Aorta (tissue), 5 donors: ENCODE measurements at places on chromosomes 5 and 9. TPM values are rescaled to one million over a fixed set of nuclear protein-coding genes. Genes with fewer than 3 reads are reported as not detected.

ESM1 gene
- total RNA-seq: 1.1 TPM

NUDT2 gene
- 13.6 TPM for total RNA-seq

BTNL3 gene
- total RNA-seq: not detected

SLC4A9 gene
- not detected for total RNA-seq

FAT2 gene
- 0.15 TPM for total RNA-seq

FBLL1 gene
- 0.57 TPM for total RNA-seq

ANXA6 gene
- total RNA-seq: 277 TPM

OTP gene
- total RNA-seq: not detected

DOCK2 gene
- 31.5 TPM for total RNA-seq

GFI1B gene
- total RNA-seq: not detected

MARVELD2 gene
- 1.1 TPM for total RNA-seq

CRHBP gene
- 3.5 TPM for total RNA-seq

ALDH1A1 gene
- total RNA-seq: 118 TPM

OR1N2 gene
- not detected for total RNA-seq

DNA sequence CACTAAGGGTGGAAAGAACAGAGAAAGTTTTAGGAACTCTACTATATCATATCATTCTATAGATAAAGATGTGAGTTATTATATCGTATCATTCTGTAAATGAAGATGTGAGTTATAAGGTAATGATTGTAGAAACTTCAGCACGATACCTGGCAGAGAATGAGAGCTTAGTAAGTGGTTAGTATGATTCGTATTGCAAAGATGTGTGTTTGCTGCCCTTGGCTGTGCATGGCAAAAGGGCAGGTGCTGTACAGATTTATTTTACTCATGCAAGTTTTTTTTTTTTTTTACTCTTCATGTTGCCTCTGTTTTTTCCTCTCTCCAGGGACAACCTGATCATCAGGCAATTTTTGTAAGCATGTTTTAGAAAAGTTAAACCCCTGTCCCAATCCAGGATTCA is 83.3 kb downstream of the EGFLAM start:
- no peak for DNase-seq

GRCh38 chr5:123651234-123651633 is 139.3 kb downstream of the CSNK1G3 start:
- DNase-seq: no peak

GRCh38 chr5:163885117-163885516 is 379.7 kb downstream of the MAT2B start:
- DNase-seq: no peak

DNA sequence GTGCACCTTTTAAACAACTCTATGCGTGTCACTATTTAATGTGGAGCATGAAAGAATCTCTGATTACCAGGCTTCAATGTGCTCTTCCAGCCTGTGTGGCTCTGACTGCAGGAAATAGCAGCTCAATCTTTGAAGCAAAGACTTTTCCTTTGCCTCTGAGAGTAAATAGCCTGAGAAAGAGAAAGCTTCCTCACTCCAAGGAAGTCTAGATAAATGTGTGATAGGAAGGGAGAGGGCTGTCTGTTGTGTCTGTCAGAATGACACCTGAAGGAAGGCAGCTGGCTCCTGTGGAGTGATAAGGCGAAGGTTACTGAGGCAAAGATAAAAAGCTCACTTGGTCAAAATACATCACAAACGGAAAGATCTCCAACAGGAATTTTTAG is 205.3 kb upstream of the HAPLN1 start:
- no peak for DNase-seq

GRCh38 chr5:147892696-147893296 is 13.5 kb downstream of the C5orf46 start:
- no peak for DNase-seq

GRCh38 chr5:132439521-132440089 is 51.0 kb downstream of the IRF1 start:
- DNase-seq: peak; percentile 86

GRCh38 chr5:138752341-138752950 is 779 bp upstream of the CTNNA1 start:
- no peak for DNase-seq

GRCh38 chr9:17005056-17005823 is 129.6 kb upstream of the CNTLN start:
- peak; percentile 66 for DNase-seq

DNA sequence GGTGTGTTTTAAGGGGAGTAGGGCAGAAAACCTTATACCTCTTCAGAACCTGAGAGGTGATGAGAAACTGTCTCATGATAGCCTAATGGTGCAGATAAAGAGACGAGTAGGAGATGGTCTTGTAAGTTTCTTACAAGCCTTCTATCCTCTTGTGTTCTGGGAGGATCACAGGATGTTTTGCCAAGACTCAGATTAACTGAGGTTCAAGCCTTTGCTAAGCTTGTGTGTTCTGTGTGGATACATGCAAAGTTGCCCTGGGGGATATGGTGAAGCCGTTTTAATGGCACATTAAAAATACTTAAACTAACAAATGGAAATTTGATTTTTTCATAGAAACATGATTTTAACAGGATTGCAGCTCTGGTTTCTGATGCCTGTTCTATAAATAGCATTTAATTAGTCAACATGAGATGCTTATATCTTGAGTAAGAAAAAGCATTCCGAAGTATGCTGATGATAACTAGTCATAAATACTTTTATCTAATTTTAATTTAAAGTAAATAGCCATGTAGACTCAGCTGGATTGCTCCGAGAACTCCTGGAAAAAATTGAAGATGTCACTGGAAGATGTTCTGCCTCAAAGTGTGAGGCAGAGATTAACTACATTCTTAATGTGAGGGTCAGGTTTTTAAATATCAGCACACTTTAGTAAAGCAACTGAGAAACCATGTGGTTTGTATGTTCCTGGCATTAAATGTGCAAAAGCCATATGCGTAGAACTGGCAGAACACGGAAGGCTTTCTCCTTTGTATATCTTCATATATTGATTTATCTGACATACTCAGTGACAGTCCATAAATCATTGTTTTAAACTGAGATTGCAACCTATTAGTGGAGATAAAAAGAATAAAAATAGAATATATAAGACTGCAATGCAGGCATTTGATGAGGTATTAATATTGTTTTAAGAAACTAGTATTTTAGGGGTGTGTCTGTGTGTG is 53.7 kb downstream of the IPO11 start:
- no peak for DNase-seq

GRCh38 chr9:108331596-108331995 is 524.2 kb downstream of the ACTL7B start:
- no peak for DNase-seq

DNA sequence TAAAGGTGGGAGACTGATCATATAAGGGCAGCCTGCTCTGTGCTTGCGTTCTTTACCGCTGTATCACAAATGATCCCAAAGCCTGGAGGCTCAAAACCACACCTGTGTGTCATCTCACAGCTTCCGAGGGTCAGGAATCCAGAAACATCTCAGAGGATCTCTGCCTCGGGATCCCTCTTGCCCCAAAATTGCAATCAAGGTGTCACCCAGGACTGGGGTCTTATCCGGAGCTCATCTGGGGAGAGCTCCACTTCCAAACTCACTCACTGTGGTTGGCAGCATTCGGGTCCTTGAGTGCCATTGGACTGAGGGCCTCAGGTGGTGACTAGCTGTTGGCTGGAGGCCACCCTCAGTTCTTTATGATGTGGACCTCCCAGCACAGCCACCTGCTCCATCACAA is 26.7 kb upstream of the FCN2 start:
- DNase-seq: peak; percentile 34

- DNase-seq: no peak
Measured at GRCh38 chr9:90815944-90816357, 14.3 kb downstream of the SYK start.

- DNase-seq: no peak
Measured at GRCh38 chr5:149206524-149207141, 65.0 kb upstream of the AFAP1L1 start.

DNA sequence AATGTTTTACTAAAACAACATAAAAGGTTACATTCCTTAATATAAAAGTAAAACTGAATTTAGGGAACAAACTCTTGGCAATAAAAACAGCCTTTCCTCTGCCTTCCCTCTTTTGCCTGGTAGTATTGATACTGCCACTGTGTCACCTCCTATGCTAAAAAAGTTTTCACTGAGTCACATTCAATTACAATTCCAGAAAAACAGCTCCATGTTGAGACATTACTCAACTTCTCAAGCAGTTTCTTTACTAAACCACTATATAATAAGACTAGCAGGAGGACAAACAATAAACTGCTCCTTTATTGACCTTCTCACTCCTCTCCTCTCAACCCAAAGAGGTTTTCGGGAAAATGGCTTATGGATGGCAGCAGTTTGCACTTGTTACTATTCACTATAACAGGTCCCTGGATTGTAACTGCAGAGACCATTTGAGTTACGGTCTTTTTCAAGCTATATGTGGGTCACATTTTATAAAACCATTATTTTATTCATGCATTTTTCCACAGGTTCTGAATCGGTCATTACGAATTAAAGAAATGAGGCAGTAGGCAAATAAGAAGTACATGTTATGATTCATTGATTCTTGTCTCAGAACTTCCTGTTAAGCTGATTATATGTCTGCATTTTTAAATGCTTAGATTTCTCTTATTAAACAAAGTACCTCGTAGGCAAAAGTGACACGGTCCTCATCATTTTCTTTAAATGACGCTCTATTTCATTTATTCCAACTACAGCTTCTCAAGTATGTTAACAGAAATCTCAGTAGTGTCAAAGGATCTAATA is 2.1 kb downstream of the ZDHHC21 start:
- no peak for DNase-seq

DNA sequence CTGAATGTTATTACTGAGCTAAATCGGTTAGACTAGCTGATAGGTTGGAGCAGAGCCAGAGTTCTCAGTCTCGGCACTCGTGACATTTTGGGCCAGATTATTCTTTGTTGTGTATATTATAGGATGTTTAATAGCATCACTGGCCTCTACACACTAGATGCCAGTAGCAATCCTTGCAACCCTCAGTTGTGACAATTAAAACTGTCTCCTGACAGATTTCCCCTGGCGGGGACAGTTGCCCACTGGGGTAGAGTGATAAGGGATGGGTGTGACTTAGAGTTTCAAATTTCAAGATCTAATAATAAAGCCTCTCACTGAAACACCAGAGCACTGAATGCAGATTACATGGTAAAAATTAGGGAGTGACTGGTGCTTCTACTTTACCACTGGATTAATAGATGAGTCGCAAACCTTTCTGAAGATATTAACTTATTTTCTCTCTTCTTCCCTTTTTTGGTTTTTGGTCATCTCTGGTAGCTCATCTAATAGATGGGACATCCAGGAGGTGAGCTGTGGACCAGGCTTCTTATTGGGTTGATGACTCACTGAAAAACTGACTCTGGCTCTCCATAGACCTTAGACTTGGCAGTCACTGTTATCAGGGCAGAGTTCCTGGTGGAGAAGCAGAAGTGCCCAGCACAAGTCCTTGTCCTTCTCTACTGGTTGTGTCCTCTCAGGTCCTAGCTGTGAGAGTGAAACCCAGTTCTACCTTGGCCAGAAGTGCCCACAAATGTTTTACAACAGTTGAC is 150.3 kb downstream of the UNC13B start:
- no peak for DNase-seq

GRCh38 chr9:127491516-127491915 is 40.2 kb downstream of the LRSAM1 start:
- no peak for DNase-seq

- no peak for DNase-seq
Measured at GRCh38 chr9:136361047-136361753, 2.3 kb downstream of the DNLZ start.

DNA sequence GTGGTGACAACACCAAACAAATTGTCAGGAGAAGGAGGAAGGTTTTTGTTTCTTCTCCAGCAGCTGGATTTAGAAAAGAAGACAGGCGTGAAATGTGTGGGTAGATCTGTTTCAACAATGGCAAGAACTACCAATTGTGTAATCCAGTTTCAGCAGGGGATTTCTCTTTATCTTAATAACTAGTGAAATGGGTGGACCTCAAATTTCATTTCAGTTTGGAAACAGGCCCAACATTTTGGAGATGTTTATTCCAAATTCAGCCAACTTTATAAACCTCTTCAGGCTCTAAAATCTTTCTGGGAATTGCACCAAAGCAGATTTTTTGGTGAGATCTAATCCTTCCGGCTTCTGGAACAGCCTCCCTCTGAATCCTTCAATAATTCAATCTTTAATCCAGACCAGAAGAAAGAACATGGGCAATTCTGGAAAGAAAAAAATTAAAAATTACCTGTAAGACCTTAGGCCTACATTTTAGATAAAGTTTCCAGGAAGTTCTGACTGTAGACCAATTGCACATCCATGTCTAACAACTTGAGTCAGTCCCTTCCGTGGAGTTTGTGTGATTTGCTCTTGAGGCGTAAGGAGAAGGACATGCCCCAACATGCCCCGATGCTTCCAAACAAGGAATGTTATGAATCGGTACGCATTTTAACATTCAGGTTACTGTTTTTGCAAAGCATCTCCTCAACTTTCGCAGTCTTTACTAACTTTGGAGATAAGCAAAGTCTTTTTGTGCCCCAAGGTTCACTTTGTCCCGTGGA is 423.6 kb downstream of the IRX1 start:
- no peak for DNase-seq

- no peak for DNase-seq
Measured at GRCh38 chr9:88710449-88710848, 175.5 kb downstream of the NXNL2 start.

GRCh38 chr9:126502417-126503332 is 111.1 kb upstream of the LMX1B start:
- DNase-seq: peak; percentile 70

DNA sequence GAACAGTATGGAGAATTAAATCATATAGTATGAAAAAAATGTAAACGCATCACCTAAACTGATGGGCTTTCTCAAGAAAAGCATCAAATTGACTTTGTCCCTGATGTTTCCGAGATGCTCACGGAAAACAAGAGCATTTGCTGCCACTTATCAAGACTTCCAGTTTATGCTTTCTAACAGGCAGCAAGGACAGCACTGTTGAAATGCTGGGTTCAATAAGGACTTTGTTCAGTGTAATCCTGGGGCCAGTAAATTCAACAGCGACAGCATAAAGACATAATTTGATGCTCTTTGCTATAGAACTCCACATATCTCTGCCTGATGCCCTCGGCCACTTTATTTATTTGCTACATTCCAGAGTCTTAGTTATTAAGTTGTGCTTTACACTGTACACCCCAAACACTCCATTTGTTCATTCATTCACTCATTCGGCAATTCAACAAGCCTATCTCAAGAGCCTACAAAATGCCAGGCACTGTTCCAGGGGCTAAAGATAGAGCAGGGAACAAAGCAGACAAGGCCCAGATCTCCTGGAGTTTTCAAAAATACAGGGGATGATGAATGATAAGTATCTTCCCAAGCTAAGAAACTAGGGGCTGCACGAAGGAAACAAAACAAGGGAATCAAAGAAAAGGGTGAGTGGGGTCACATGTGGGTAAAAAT is 294.6 kb downstream of the ZNF608 start:
- no peak for DNase-seq

DNA sequence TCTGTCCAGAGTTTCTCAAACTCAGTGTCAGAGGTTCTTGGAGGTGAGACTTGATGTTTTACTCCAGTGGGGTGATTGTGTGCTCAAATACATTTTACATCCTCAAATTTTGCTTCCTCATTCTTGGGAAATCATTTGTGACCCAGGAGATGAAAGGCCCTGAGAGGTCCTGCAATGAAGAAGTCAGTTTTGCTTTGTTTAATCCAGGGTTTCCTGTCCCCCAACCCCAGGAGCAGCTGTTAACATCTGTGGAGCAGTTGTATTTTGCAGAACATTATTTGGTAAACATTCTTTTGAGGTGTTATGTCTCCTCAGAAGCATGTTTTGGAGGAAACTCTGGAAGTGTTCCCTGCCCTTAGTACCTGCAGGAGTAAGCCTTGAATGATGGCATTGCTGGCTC is 59.8 kb downstream of the DAB2IP start:
- no peak for DNase-seq

GRCh38 chr9:5502553-5502952 is 7.8 kb upstream of the PDCD1LG2 start:
- no peak for DNase-seq

- DNase-seq: no peak
Measured at GRCh38 chr5:52746539-52746938, 41.2 kb upstream of the ITGA1 start.
